ENCODE measurements at places on chromosomes 16 and 17.

- DNase-seq = no peak
These were observed 146.6 kb downstream of the USP22 start for GRCh38 chr17:20896153-20896649.

DNA sequence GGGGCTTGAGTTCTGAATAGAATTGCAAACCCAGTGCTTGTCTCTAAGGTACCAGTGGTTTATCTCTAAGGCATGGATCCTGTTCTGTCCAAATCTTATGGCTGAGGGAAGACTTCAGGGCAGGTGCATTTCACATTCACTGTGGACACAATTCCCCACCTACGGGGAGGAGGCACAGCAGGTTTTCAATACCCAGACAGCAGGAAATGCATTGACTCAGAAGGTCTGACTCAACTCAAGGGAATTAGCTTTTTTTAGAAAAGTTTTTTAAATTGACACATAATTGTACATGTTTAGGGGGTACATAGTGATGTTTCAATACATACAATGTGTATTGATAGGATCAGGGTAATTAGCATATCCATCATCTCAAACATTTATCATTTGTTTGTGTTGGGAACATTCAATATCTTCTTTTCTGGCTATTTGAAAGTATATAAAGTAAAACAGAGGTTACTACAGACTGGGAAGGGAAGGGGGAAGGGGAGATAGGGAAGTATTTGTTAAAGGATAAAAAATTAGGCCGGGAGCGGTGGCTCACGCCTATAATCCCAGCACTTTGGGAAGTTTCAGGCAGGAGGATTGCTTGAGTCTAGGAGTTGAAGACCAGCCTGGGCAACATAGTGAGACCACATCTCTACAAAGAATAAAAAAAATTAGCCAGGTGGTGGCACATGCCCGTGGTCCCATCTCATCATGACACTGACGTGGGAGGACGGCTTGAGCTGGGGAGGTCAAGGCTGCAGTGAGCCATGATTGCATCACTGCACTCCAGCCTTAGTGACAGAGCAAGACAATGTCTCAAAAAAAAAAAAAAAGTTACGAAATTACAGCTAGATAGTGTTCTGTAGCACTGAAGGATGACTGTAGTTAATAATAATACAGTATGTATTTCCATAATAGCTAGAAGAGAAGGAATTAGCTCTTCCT is 54.9 kb downstream of the RGS9 start:
- peak; percentile 53 for DNase-seq

DNA sequence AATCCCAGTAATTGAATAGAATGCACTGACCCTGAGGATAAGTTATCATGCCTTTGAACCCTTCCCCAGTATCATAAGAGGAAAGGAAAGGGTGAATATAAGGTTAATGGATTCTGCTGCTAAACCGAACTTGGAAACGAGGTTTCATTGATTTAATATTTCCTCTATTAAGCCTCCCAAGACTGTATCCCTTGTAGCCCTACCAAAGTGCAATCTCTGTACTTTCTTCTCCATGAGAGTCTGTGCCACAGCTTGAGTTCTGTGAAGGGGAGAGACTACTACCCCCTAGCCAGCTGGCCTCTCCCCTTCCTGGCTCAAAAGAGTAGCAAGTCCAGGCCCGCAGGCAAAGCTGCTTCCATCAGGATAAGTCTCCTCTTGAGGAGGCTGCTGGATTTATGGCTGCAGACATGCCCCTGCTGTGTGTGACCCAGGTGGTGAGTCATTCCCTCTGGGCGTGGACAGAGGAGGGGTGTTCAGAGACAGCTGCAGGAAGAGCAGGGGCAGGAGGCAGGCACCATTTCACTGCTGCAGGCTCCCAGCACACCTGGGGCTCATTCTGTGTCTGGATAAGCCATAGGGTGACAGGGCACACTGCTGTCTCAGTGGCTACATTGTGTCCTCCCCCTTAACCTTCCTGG is 58.4 kb downstream of the TOM1L2 start:
- peak; percentile 27 for DNase-seq

GRCh38 chr16:4032768-4033167 is 83.5 kb downstream of the ADCY9 start:
- DNase-seq = peak; percentile 58

DNA sequence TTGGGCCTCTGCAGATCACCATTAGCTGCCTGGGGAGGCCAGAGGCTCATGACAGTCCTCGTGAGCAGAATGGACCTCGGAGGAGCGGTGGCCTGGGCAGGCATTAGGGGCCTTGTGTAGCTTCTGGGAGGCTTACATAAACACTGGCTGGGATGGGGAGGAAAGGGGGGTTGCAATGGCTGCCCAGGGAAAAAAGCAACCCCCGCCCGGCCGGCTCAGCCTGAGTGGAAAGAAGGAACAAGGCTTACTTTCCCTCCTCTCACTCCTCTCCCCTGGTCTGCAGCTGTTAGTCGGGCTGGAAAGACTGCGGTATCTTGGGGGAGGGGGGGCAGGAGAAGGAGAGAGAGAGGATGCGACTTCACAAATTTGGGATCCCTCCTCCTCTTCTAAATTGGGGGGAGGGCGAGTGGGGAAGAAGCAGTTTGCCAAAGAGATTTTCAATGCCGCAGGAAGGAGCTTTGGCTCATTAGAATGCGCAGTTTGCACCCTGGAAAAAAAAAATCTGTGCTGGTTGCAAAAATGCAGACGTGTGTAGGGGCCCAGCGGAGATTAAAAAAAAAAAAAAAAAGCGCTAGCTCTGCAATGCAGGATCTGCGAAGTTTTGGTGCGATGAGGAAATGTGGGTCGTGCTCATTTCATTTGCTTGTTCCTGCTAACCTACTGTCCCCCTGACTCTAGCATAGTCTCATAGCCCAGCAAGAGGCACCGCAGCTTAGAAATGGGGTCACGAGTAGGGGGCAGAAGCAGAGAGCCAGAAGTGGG is 6.6 kb upstream of the NR1D1 start:
- no peak for DNase-seq

GRCh38 chr17:63911657-63912100 is 621 bp upstream of the CSHL1 start:
- DNase-seq = peak; percentile 58

DNA sequence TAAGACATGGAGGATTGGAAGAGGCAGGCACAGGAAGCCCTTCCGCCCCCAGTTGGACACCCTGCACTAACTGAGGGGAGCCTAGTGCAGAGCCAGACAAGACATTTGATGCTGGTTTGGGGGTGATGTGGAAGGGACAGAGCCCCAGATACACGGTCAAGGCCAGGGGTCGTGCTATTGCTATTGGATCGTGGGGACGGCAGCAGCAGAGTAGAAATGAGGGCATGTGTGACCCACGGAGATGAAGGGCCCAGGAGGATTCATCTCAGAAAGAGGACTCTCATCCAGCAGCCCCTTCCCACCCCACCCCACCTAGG is 2.0 kb upstream of the VAMP2 start:
- no peak for DNase-seq

DNA sequence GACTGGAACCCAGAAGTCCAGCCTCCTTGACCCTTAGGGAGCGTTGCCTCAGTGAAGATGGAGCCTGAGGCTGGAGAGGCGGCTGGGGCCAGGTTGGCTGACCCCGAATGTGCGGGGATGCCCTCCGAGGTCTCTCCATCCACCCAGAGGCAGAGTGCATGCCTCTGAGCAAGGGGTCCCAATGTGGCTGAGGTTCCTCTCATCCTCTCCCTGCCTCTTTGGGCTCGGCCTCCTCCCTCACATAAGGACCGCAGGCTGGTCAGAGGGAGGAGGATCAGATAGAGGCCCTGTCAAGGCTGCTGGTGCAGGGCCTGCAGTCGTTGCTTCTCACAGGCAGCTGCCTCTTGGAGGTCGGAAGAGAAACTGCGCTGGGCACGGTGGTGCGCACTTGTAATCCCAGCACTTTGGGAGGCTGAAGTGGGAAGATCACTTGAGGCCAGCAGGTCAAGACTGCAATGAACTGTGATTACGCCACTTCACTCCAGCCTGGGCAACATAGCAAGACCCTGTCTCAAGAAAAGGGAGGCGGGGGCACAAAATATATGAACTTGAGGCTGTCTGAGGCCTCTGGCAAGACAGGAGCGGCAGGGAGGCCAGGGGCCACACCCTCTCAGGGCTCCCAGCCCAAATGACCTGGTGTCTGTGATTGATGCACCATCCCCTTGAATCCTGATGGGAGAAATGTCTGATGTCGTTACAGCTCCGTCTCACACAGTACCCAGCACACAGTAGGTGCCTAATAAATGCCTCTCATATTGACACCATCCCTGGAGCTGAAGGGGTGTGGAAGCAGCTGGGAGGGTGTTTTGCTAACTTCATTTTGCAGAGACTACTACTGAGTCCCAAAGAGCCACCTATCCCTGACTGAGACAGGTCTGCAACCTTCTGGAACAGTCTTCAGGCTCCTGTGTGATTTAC is 220.1 kb upstream of the GSE1 start:
- DNase-seq = no peak

DNA sequence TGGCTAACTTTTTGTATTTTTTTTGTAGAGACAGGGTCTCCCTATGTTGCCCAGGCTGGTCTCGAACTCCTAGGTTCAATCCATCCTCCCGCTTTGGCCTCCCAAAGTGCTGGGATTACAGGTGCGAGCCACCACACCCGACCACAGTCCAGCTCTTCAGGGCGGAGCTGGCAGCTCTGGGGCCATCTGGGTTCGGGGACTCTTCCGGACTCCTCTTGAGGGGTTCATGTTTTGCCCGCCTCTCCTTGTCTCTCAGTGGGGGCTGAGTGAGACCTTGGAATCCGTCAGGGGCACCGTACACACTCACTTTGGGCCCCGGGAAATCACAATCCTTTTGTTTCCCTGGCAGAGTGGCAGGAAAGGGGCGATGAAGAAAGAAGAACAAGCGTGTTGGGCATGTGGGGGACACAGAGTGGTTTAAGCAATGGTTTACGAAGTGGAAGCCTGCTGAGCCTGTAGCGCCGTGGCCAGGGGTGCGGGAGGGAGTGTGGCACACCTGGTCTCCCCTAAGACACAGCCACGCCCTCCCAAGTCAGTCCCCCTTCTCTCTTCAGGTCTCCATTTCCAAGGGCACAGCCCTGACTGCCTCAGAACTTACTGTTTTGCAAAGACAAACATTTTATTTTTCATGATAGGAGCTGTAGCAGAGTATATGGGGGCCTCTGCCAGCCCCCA is 26.1 kb downstream of the TNS4 start:
- DNase-seq = no peak
